Cardiac fibroblast (primary cell): ENCODE measurements at places on chromosomes 1 and 21.

DNA sequence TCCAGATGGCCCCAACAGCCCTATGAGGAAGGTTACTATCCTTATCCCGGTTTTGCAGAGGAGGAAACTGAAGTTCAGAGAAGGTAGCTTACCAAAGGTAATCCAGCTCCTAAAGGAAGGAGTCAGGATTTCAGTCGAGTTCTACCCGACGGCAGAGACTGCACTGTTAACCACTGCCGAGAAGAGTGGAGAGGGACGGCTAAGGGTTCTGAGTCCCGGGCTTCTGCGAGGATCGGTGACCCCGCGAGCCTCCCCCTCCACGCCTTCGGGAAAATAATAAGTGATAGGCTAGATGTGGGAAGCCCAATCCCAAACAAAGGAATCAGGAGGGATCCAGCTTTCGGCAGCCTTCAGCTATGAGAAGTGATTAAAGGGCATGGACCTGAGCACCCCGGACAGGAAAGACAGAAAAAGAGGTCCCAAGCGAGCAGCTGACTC, 587 bp downstream of the TMEM53 start:
- DNase-seq: no peak

GRCh38 chr1:47712596-47713299, 274.9 kb downstream of the FOXD2 start:
- no peak for DNase-seq

- DNase-seq: no peak
Observed at GRCh38 chr1:53237638-53238037, 680 bp downstream of the MAGOH start.

GRCh38 chr21:15437883-15438282, 291.9 kb upstream of the USP25 start:
- peak; percentile 75 for DNase-seq

DNA sequence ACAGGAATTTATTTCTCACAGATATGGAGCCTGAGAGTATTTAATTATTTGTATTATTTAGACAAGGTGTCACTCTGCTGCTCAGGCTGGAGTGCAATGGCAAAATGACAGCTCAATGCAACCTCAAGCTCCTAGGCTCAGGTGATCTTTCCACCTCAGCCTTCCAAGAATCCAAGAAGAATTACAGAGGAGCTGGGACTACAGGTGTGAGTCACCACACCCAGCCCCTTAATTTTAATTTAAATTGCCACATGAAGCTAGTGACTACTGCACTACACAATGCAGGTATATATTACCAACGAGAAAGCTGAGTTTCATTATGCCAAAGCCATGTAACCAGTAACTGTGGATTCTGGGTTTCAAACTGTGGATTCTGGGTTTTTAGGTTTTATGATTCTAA, 2.1 kb downstream of the KHDC4 start:
- DNase-seq: no peak
